Activated T-helper 1 cell treated with anti-CD3 and anti-CD28 coated beads, Interleukin-12 subunit alpha, Interleukin-12 subunit beta, Interleukin-2, Interleukin-4 antibody, amounts not matched to agents 30 ng/mL and 10 ng/mL and 1 ng/mL, durations not matched to agents 14 hours and 24 hours and 36 hours (primary cell): ENCODE measurements at places on chromosomes 16 and 17. TPM values are rescaled to one million over a fixed set of nuclear protein-coding genes. Genes with fewer than 3 reads are reported as not detected.

DNA sequence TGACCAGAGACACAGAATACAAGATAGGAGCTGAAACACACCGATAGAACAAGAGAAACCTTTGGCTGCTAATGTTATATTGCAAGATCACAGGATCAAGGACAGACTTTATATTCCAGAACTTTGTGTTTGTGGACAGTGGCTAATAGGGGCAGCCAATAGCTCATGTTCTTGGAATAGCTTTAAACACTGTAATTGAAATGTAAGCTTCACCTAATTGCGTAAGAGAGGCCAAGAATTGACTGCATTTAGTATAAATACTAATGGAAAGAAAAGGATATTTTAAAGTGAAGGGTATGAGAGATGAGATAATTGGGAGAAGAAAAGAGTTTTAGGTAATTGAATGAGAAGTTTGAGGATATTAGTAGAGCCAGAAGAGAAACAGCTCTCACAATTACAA is 758.8 kb downstream of the CDH11 start:
- no peak for DNase-seq

DNA sequence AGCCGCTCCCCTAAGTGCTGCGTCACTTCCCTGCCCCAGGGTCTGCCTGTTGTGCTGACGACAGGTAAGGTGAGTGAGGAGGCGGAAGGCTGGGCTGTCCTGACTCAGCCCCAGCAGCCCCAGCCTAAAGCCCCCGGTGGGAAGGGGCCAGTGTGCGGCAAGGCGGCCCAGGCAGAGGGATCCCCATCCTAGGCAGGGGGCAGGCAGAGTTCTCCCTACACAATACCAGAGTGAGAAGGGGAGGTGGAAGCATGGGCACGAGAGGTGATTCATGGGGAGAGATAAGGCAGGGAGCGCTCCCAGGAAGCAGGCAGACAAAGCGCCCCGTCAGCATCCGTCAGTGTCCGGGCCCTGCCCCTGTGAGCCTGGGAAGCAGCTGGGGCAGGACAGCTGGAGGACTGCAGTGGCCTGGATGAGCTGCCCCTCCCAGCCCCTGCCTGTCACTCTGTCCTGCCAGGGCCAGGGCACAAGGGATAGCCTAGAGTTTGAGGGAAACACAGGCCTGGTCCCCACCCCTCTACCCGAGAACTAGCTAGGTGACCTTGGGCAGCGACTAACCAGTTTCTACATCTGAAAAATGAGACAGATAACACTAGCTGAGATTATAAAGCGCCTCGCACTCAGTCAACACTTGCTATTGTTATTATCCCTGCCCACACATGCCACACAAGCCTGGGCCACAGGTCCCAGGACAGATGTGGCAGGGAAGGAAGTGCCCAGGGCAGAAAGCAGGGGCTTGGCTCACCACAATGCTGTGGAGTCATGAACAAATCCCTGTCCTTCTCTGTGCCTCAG is 3.8 kb downstream of the FAM83G start:
- DNase-seq: no peak

DNA sequence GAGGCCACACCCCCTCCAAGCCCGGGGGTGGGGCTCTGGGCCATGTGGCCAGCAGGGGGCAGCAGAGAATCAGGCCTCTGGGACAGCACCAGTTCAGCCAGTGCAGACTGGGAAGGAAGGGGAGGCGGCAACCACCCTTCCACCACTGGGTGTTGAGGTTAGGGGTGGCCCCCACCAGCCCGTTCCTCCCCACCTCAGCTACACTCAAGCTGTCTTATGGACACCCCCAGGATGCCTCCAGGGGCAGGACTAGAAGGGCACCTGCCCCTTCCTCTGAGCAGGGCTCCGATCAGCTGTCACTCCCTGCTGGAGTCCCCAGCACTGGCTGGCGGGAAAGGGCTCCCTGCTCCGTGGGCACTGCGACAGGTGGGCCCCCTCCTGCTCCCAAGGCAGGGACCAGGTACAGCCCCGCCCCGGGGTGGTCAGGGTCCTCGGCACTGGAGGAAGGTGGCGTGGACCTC is 21.8 kb downstream of the KATNB1 start:
- peak; percentile 81 for DNase-seq

DNA sequence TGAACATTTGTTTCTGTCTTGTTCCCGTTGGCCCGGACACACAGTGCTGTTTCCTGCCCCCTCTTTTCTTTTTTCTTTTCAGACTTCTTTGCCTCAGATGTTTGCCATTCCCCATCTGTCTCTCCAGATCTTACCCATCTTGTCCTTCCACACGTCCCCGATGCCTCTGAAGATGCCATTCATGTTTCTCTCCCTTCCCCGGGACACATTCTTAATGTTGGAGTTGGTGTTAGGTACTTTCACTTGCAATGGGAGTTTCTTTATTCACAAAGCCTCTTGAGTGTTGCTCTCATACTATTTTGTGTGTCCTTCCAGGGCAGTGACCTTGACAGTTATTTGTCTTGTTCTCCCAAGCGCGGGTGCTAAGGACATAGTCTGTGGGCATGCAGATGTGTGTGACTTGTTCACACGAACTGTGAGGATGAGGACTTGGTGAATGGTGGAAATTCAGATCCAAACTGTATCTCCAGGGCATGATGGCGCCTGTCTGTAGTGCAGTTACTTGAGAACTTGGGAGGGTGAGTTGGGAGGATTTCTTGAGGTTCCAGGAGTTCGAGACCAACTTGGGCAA is 8.3 kb downstream of the SEC14L1 start:
- DNase-seq: no peak

Gene PRCD
- total RNA-seq: not detected in 2 replicates

Gene CRHR1
- not detected in 2 replicates for total RNA-seq

Gene PDILT
- total RNA-seq: not detected in 2 replicates

Gene TMEM208
- total RNA-seq: 68.5 and 72.4 TPM in 2 replicates
